ENCODE measurements at places on chromosomes 5 and 9.

DNA sequence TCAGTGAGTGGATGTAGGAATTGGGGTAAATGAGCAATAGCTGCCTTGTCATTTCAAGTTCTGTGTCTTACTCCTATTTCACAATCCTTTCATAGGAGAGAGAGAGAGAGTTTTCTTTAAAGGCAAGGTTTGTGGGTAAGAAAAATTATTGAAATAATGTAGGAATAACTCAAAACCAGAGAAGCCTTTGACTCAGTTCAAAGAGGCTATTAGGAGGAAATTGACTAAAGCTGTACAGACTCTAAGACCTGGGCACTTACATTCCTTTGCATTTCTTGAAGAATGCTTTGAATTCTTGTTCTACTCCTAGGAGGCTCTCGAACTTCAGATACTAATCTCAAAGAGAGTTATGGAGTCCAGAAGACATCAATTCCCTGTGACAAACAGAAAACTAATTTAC, 257.1 kb downstream of the FBXL7 start:
- DNase-seq: no peak

DNA sequence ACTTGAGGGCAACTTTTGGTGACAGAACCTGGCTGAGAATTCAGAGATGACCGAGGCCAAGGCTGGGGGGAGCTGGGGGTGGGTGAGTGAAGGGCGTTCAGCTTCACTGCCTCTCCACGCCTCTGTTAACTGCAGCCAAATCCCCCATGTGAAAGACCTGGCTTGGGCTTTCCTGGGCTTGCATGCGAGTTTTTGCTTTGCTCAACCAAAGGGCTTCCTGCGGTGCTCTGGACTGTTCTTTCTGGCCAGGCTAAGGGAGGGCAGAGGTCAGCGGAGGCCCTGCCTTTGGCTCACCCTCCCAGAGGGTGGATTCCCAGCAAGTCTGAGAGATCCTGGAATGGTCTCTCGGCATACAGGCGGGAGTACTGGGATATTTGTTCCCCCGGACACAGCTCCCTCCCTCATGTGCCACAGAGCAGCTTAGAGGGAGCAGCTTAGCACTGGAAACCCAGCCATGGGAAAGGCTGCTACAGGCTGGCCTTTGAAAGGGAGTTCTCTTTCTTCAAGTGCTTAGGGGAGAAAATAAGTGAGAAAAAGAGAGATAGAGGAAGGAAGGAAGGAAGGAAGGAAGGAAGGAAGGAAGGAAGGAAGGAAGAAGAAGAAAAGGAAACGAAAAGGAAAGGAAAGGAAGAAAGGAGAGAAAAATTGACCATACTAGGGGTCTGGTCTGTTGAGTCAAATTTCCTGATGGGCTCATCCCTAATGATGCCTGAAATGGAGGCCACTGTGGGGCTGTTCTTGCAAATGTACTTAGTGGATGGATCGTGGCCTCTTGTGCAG, 158.8 kb downstream of the FGF18 start:
- DNase-seq: no peak

GRCh38 chr5:131647048-131647769, 12.2 kb upstream of the RAPGEF6 start:
- DNase-seq: no peak

- DNase-seq: no peak
Measured at GRCh38 chr9:109789971-109790370, 10.0 kb downstream of the PALM2AKAP2 start.

- DNase-seq: no peak
Measured at GRCh38 chr9:95103281-95103771, 214.2 kb downstream of the FANCC start.

GRCh38 chr5:174222891-174223290, 177.4 kb downstream of the NSG2 start:
- no peak for DNase-seq

- no peak for DNase-seq
Measured at GRCh38 chr9:115006660-115007059, 76.3 kb upstream of the TNFSF8 start.

Data from breast epithelium (tissue), 4 donors.